Activated CD8-positive, alpha-beta memory T cell treated with anti-CD3 and anti-CD28 coated beads for 48 hours (primary cell): ENCODE measurements at places on chromosomes 6 and 20.

GRCh38 chr6:156778454-156779205 lies 1.5 kb downstream of the ARID1B start:
- peak; percentile 38 for DNase-seq

DNA sequence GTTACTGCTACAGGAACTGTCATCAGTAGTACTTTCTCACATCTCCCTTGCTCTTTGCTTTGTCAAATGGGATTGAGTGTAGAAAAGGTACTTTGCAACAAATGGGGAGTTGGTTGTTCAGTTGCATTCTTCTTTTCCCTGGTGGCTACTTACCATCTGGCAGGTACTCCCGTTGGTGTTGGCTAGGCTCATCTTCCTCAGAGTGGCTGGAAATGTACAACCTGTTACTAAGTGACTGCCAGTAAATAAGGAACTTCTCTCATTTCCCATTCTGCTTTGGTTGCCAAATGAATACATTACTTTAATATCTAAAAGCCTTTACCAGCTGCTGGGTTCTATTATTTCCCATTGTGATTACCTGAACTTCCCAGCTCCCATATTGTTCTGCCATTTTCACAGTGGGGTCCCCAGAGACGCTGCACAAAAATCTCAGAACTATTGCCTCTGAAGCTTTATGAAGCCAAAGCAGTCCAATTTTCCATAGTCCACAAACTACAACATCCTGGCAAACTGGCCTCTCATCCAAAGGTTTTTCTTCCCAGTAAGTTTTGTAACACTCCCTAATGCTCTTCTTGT lies 229.7 kb upstream of the HTR1E start:
- no peak for DNase-seq

GRCh38 chr20:3825526-3825925 lies 5.2 kb downstream of the AP5S1 start:
- no peak for DNase-seq

DNA sequence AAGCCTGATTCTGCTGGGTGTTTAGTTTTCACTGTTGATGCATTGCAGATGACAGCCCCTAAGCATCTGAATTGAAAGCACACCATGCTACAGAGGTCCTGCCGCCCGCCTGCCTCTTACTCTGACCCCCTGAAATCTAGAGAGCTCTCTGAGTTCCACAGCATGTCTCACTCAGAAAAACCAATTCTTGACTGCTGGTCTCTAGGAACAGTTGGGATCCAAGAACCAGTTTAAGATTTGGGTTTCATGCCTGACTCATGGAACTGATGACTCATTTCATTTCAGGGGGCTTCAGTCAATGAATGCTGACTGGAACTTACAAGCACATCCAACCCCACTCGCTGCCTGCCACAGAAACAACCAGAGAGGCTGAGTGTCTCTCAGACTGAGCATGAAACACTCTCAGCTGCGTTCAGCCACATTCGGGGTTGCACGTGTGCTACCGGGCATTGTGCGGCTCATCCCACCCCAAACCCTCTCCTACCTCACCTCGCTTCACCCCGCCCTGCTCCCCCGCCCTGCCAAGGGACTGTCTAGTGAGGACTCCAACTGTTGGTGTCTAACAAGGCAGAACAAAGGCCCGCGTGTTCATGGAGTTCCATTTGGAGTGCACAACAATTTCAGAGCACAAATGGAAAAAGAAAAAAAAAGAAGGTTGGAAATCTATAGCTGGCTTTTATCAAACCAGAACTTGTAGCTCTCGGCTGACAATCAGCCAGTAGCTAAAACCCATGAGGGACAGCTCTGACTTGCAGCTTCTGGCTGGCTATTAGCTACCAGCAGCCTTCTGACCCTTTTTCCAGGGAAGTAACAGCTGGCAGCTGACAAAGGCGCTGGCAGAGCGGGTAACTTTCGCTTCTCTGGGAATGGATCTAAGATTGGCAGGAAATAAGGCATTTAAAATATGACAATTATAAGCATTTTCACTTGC lies 20.0 kb upstream of the TRAF3IP2 start:
- DNase-seq = no peak

DNA sequence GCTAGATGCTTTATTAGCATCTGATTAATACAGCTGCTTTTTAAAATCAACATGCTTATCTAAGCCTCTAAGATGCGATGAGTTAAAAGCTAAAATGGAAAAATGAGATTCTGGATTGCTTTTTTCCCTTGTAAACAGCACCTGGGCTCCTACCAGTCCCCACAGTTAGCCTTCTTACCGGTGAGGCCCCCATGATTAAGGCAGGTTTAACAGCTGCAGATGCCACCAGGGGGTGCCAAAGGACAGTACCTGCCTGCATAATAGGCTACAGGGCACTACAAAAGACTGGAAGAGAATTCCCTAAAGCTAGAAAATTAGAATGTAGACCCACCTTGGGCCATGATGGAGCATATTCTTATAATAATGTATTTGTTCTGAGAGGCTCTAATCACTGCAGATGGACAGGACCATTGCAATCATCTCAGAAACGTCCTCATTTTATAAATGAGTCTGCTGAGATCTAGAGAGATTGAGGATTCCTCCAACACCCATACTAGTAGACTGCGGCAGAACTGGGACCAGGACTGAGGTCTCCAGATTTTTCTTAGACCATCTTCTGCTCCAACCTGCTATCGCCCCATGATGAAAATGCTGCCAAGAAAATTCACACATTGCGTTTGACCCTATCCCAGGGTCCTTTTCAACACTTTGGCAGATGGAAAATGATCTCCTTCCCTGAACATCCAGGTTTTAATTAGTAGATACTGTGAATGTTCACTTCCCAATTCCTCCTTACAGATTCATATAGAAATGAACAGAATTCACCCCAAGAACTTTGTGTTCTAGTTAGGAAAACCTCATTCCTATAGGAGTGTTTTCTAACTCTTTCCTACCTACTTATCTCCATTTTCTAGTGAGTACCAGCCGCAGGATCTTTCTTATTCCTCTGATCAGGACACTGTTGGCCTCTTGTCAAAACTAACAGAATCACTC lies 148.8 kb downstream of the RPS12 start:
- DNase-seq = peak; percentile 34
